Activated naive CD4-positive, alpha-beta T cell (primary cell): ENCODE measurements at places on chromosomes 3 and 15.

GRCh38 chr15:25860885-25861866, 2.0 kb downstream of the ATP10A start:
- peak; percentile 39 for DNase-seq

DNA sequence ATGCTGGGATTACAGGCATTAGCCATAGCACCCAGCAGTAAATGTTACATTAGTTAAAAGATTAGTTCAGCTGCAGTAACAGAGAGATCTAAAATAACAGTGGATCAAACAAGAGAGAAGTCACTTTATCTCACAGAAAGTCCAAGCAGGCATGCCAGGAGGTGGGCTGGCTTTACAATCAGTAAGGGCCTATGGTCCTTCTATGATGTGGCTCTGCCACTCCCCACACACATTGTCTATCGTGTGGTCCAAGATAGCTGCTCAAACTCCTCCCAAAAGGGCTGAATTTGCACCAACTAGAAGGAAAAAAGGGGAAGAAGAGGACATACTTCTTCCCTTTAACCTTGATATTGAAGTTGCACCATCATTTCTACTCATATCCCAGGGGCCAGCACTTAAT, 4.6 kb upstream of the RUVBL1 start:
- no peak for DNase-seq

GRCh38 chr15:61227950-61228936, 859 bp downstream of the RORA start:
- no peak for DNase-seq

- DNase-seq, result no peak
Measured at GRCh38 chr3:133722935-133723334, 23.3 kb upstream of the TF start.

DNA sequence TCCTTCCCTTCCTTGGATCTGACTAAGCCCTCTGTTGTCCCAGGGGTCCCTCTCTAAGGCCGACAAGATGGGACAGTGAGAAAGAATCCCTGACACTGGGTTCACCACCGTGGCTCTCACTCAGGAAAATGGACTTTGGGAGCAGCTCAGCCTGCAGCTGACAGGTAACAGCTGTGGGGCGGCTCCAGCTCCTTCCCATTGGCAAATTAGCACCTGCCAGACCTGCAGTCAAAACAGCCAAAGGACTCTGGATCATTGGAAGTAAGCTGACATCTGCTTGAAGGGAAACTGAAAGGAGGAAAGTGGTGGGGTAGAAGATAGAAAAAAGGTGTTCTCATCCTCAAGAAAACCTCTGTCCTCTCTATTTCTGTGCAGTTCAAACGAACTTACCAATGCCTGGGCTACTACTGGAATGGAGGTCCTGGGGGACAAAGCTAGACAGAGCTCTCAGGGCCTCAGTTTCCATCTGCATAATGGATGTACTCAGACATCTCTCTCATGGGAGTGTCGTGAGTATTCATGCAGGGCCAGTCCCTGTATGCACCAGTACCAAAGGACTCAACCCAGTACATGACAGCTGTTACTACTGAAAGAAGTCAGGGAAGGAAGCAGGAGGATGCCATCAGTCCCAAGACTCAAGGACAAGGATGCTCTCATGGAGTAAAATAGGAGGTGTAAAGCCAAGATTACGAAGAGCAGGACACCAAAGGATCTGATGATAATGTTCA, 53.6 kb upstream of the DCLK3 start:
- DNase-seq, result no peak
